ENCODE measurements at places on chromosomes 6 and 20.

DNA sequence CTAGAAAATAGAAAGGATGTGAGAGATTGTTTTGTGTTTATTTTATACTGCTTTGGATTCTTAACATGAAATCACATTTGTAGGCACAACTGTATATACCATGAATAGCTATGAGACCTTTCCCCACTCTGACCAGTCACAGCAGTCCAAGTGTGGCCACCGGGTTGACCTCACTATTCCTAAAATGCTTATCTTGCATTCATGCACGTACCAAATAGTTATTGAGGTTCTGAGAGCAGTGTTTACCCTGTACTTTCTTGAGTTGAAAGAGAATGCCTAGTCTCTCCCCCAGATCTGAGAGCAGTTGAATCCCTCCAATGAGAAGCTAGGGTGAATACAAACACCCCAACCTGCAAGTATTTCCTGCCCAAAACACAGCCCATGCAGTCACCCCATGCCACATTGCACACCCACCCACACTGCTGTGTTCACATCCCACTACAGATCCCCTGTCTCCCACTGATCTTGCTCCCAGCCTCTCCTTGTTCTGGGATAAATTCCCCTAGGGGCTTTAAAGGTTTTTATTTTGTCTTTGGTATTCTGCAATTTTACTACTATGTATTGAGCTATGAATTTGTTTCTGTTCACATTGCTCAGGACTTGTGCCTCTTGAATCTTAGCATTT, 51.6 kb downstream of the GOPC start:
- DNase-seq: no peak

DNA sequence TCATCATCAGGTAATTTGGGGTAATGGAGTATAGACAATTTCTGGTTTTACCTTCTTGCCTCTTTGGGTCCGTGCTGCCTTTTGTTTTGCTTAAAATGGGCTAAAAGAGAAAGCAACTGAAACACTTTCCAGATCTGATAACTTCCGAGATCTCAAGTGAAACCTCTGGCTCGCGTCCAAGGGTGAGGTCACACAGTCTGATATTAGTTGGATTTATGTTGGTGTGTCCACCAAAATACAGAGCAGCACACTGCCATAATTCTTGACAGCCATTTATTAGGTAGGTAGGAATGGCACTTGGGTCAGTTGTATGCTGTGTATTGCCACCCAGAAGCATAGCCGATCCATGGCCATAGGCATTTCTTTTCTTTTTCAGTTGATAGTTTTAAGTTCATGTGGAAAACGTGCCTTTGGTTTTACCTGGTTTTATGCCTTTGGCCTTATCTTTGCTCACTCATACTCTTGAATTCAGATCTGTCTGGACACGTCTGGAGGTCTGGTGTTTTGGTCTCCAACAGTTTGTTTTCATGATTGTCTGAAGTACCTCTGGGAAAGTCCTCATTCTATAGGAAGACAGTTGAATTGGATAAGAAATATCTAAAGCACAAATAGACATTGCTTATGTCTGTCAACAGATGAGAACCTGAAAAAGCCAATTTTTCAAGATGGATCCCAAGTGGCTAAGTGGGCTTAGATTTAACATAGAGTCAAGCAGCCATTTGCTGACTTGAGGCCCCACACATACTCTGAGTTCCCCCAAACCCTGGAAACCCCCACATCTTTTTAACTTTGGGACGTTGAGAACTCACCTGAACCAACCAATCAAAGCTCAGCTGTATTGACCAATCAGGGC, 320.8 kb downstream of the SOX4 start:
- no peak for DNase-seq

DNA sequence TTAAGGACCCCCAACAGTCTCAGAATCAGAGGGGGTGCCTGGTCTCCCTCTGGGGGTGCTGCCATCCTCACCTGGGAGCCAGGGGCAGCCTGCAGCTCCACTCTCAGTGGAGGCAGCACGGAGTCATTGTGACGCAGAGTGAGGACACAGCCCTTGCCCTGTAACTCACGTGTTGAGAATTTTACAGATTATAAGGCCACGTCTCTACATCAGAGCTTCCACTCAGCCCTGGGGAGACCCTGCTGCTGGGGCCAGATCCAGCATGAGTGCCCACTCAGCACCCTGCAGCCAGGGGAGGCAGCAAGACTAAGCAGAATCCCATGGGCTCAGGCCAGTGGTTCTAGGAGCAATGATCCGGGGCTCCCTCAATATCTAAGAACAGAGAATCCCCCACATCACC, 137.4 kb upstream of the AFDN start:
- DNase-seq: no peak

DNA sequence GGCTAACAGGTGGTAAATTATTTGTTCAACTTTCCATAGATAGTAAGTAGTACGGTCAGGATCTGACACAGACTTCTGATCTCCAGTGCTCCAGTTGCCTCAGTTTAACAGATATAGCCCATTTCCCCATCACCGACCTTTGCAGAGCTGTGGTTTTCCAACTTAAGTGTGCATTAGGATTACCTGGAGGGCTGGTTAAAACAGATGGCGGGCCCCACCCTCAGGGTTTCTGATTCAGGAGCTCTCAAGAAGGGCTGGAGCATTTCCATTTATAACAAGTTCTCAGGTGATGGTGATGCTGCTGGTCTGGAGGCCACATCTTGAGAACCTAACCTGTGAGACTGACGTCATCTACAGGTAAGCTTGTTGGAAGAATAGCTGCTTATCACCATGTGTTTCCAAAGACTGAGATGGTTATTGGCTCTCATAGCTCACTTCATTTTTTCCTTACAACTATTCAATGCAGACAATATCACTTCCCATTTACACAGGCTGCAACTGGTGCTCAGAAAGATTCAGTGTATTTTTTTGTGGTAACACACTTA, 360.1 kb upstream of the CHD6 start:
- no peak for DNase-seq

- DNase-seq: no peak
Observed at GRCh38 chr20:48405909-48406308, 421.9 kb downstream of the PREX1 start.

- DNase-seq: no peak
Observed at GRCh38 chr6:169883316-169883715, 131.9 kb downstream of the ERMARD start.

DNA sequence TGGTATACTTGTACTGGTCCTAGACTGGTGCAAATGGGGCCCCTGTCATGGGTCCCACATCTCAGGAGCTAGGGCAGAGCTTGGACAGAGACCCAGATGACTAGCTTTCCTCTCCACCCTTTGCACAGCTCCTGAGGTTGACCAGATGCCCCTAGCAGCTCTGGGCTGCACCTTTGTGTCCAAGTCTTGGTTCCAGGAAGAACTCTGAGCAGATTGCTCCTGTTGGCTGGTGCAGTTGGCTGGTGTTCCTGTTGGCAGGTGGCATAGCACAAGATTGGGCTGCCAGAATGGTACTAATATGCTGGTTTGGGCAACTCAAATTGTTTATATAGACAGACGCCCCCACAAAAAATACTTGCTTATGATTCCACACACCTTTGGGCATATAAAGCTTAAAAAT, 89.4 kb upstream of the EZR start:
- no peak for DNase-seq

GRCh38 chr6:13012977-13013680, 296.6 kb downstream of the PHACTR1 start:
- no peak for DNase-seq
